ENCODE measurements at places on chromosomes 1 and 21.

DNA sequence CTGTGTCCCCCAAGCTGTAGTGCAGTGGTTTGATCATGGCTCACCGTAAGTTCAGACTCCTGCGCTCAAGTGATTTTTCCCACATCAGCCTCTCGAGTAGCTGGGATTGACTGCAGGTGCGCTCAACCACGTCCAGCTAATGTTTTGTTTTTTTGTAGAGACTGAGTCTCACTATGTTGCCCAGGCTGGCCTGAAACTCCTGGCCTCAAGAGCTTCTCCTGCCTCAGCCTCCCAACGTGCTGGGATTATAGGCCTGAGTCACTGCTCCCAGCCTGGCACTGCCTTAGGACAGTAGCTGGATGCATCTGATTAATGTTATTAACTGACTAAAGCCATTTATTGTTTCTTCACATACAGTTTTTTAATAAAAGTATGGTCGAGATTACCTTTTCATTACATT is 40.2 kb downstream of the RNF11 start:
- no peak for DNase-seq

- DNase-seq = no peak
These were observed 15.6 kb downstream of the HLX start for GRCh38 chr1:220894924-220895256.

DNA sequence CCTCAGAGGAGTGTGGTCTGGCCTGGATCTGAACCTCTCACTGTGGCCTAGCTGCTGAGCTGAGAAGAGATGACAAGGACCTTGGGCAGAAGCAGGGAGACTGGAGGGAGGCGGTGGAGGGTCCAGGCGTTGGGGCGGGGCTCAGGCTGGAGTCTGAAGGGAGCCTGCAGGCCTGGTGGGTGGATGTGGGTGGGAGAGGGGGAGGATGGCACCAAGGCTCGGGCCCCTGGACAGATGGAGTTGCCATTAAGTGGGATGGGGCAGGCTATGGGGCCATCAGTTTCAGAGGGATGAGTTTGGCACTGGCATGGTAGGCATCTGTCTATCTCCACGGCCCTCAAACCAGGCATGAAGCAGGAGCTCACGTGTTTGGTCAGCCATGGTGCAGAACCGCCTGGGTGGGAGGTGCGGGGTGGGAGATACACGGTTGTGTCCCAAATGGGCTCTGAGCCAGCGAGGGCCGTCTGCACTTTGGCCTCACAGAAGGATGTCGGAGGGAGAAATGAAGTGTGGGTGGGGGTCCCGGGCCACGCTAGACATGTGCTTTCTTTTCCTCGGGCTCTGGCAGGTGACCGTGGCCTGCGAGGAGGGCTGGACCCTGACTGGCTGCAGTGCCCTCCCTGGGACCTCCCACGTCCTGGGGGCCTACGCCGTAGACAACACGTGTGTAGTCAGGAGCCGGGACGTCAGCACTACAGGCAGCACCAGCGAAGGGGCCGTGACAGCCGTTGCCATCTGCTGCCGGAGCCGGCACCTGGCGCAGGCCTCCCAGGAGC is 23.6 kb downstream of the PCSK9 start:
- DNase-seq = no peak

DNA sequence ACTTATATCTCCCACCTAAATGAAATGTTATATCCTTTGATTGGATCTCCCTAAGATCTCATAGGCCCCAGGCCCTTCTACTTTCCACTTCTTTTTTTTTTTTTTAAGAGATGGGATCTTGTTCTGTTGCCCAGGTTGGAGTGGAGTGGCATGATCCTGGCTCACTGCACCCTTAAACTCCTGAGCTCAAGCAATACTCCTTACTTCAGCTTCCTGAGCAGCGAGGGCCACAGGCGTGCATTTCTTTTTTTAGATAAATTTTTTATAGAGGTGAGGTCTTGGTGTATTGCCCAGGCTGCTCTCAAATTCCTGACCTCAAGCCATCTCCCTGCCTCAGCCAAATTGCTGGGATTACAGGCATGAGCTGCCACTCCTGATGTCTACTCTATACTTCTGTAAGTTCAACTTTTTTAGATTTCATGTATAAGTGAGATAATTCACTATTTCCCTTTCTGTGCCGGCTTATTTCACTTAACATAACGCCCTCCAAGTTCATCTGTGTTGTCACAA is 987.5 kb upstream of the NCAM2 start:
- DNase-seq = no peak

- DNase-seq = peak; percentile 90
These were observed 30.6 kb downstream of the ZC3H11B start for GRCh38 chr1:219582296-219582695.

- DNase-seq = no peak
These were observed 862.6 kb downstream of the USP25 start for GRCh38 chr21:16592381-16592780.

DNA sequence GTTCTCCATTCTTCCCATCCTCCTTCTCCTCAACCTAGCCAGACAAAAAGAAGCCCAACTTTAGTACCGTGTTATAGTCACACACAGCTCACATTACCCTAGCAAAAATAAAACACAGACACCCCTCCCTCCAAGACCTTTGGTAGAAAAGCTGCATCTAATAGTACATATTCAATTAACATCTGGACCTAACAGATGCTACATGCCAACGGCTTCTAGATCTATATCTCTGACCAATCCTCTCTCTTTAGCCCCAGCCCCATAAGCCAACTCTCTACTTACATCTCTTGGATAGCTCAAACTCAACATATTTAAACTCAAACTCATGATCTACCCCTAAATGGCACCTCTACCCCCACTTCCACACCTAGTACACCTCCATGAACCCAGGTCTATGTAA is 233.1 kb downstream of the KCNH1 start:
- DNase-seq = no peak

- DNase-seq = no peak
These were observed 431 bp upstream of the C1orf52 start for GRCh38 chr1:85259912-85260274.

DNA sequence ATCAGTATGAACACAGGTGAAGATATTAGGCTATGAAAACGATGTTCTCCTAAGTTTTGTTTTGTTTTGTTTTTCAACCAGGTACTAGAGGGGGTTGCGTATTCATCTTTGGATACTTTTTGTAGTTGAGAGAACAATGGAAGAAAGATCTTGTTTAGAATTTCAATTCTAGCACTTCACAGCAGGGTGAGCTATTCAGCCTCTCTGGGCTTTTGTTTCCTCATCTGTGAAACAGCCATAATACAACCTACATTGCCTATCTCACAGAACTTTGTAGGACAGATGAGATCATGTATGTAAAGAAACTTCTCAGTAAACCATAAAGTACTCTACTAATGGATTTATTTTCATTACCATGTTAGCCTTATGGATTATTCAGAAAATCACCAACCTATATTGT is 199.5 kb downstream of the GPATCH2 start:
- peak; percentile 2 for DNase-seq

DNA sequence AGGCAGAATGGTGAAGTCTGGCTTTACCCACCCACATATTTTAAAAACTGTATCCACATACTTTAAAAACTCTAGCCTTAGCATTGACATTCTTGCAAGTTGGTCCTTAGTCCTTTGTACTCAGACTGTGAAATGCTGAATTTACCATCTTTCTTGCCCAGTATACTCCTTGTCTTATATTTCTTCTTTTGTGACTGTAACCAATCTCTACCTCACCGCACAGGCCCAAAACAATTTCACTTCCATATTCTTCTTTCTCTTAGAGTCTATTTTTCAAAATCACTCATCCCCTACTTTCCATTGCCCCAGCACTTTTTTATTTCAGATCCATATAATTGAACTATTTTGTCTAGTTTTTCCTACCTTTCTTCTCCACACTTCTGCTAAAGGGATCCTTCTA is 892.4 kb upstream of the B3GALT2 start:
- peak; percentile 42 for DNase-seq

DNA sequence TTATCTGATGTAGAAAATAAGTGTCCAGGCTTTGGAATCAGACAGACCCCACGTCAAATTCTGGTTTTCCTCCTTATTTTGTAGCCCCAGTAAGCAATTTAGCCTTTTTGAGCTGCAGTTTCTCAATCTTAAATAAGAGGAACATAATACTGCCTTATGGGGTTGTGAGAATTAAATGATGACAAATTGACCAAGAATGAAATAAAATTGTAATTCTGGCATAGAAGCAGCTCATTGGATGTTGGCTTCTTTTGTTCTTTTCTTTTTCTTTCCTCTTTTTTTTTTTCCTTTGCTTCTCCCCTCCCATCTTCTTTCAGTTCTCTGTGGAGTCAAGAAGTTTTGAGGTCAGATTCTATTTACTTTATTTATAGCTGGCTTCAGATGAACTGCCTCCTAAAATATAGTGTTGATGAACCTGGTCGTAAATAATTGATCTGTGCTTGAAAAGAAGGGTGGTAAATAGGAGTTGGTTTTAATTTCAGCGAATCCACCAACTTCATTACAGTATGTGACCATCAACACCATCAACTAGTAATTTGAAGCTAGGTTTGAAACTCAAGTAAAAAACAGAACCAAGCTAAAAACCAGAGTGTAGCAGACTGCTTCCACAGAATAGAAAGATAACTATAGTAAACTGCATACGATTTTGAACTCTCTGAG is 81.1 kb downstream of the CACHD1 start:
- no peak for DNase-seq

DNA sequence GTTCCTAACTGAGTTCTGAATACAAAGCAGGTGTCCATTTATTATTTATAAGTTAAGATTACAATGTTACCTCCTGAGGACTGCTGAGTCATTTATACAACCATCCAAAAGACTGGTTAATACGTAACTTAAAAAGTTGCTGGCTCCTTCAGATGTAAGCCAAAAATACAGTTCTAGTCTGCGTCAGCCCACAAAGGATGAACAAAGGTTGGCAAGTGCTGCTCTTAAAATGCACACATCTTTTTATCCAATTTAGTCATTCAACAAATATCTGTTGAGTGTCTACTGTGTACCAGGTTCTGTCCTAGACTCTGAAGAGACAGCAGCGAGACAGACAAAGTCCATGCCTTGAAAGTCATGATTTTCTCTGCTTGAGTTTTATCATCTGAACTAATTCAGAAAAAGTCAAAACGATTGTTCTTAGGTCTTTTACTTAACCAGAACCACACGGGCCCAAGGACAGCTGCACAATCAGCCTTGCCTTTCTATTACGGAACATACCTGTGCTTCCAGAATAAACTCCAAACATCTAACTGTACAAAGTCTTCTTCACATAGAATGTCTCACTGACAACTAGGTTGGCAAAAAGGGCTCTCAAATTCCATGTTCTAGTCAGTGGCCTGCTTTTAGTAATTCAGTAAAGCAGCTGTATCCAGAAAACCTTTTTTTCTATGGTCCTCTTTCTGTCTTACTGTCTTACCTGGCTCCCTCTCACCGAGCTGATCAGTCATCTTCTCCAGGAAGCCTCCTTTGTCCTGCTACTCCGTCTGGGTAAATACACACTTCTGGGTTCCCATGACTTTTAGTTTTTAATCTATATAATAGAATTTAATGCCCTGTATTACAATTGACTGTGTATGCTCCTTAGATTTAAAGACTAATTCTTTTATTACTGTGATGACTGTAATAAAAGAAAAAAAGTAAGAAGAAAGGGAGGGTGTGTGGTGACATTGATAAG is 15.5 kb upstream of the CNN3 start:
- no peak for DNase-seq

GRCh38 chr1:186404454-186405051 is 28.9 kb downstream of the ODR4 start:
- DNase-seq = peak; percentile 78

GRCh38 chr1:30764939-30765555 is 7.5 kb upstream of the LAPTM5 start:
- no peak for DNase-seq

GRCh38 chr1:245707941-245708340 is 553.2 kb downstream of the KIF26B start:
- no peak for DNase-seq

DNA sequence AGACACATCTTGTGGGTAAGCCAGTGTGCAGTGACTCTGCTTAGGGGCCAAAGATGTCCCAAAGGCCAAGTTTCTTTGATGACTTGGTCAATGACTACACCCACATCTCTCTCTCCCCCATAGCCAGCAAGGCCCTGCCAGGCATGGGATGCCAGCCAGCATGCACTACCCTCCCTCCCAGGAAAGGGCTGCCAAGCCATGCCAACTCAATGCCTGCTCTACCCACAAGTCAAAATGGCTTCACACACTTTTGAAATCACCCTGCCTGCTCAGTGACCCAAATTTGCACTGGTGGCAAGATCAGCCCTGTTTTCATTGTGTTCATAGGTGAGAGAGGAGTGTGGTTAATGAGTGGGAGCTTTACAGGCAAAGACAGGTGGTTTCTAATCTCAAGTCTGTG is 112.5 kb downstream of the MATN1 start:
- no peak for DNase-seq

GRCh38 chr1:57091642-57092041 is 125.8 kb upstream of the C8B start:
- no peak for DNase-seq

DNA sequence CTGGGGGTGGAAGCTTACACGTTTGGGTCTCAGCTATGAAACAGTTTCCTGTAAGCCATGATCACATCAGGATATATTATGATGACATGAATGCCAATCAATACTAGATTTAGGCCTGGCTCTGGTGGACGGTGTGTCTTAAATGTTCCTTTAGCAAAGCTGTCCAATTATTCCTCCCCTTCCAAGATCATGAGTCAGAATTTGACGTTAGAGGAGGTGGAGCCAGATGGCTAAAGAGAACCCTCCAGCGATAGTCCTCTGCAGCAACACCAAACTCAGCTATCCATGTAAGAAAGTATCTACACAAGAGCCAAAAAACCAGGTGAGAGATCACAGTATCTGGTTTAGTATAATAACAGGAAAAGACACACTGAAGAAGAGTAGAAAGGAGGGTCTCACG is 47.8 kb downstream of the PACC1 start:
- no peak for DNase-seq

GRCh38 chr1:61930116-61930645 is 187.9 kb downstream of the PATJ start:
- DNase-seq = no peak

Measured in MV-4-11 (cell line).